T-helper 2 cell treated with Interferon-gamma antibody and Interleukin-4, amounts not matched to agents 5 μg/mL and 100 μg/mL, for 36 hours (primary cell): ENCODE measurements at places on chromosomes 5 and 9.
A peak's percentile ranks its signal among the peaks of the same experiment; 100 is the strongest.

- no peaks in the 10 kb centered on the region for H3K27me3 ChIP-seq
- H3K36me3 ChIP-seq, result peaks cover 1% of the 10 kb centered on the region
- DNase-seq, result peak; percentile 43
These were observed 343 bp downstream of the KIAA0825 start for GRCh38 chr5:94618029-94618492.

DNA sequence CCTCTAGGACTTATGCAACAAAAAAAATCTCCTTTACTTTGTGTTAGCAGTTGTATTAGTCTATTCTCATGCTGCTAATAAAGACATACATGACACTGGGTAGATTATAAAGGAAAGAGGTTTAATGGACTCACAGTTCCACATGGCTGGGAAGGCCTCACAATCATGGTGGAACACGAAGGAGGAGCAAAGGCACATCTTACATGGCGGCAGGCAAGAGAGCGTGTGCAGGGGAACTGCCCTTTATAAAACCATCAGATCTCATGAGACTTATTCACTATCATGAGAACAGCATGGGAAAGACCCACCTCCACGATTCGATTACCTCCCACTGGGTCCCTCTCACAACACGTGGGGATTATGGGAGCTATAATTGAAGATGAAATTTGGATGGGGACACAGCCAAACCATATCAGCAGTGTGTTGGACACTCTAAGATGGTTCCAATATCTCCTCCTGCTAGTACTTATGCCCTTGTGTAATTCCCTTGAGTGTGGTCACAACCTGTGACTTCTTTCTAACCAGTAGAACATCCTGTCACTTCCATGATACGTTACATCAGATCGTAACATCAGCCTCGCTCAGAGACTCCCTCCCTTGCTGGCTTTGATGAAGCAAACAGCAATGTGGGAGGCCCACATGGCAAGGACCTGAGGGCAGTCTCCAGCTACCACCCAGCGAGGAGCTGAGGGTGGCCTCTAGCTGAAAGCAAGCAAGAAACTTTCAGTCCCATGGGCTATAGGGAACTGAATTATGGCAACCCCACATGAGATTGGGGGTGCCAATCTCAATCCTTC is 113.5 kb upstream of the PITX1 start:
- H3K4me1 ChIP-seq, result no peaks in the 10 kb centered on the region
- H3K27me3 ChIP-seq, result peaks cover 4% of the 10 kb centered on the region
- no peak overlapping the region for H3K4me3 ChIP-seq
- no peak for DNase-seq
- no peak overlapping the region for H3K27ac ChIP-seq

GRCh38 chr5:140141241-140141640 is 15.5 kb downstream of the IGIP start:
- H3K36me3 ChIP-seq, result no peaks in the 10 kb centered on the region
- no peak overlapping the region for H3K4me3 ChIP-seq
- peaks cover 5% of the 10 kb centered on the region for H3K4me1 ChIP-seq
- H3K27ac ChIP-seq, result no peak overlapping the region
- no peak for DNase-seq

DNA sequence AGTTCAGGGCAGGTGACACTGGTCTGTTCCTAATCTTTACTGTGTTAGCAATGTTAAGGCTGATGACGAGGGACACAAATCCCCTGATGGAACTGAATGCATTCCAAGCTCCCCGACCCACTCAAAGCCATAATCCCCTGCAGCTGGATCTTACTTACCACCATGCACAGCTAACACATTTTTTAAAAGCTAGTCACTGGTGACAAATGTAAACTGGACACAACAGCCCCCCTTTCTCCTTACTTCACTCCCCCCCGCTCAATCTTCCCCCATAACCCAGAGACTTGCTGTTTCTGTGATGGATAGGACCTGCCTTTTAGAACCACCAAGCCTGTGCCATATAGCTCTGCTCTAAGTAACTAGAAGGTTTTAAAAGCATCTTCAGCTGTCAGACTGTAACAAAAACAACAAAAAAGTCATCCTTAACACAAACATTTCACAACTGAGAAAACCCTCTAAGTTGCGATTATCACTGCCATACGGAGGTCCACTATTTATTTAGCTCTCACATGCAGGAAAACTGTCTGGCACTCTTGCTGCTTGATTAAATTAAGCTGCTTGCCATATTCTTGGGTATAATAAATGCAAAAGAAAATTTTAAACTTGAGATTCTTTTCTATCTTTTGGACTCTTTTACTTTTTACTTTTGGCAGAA is 44.4 kb downstream of the BNC2 start:
- no peaks in the 10 kb centered on the region for H3K4me1 ChIP-seq
- no peak for DNase-seq
- H3K4me3 ChIP-seq, result no peak overlapping the region
- H3K27ac ChIP-seq, result no peak overlapping the region
- peaks cover 6% of the 10 kb centered on the region for H3K27me3 ChIP-seq

GRCh38 chr9:114722081-114722621 is 40.2 kb upstream of the TEX48 start:
- peaks cover 64% of the 10 kb centered on the region for H3K4me1 ChIP-seq
- H3K36me3 ChIP-seq, result peaks cover 20% of the 10 kb centered on the region
- H3K27me3 ChIP-seq, result peaks cover 10% of the 10 kb centered on the region
- H3K4me3 ChIP-seq, result no peak overlapping the region
- no peak overlapping the region for H3K27ac ChIP-seq

DNA sequence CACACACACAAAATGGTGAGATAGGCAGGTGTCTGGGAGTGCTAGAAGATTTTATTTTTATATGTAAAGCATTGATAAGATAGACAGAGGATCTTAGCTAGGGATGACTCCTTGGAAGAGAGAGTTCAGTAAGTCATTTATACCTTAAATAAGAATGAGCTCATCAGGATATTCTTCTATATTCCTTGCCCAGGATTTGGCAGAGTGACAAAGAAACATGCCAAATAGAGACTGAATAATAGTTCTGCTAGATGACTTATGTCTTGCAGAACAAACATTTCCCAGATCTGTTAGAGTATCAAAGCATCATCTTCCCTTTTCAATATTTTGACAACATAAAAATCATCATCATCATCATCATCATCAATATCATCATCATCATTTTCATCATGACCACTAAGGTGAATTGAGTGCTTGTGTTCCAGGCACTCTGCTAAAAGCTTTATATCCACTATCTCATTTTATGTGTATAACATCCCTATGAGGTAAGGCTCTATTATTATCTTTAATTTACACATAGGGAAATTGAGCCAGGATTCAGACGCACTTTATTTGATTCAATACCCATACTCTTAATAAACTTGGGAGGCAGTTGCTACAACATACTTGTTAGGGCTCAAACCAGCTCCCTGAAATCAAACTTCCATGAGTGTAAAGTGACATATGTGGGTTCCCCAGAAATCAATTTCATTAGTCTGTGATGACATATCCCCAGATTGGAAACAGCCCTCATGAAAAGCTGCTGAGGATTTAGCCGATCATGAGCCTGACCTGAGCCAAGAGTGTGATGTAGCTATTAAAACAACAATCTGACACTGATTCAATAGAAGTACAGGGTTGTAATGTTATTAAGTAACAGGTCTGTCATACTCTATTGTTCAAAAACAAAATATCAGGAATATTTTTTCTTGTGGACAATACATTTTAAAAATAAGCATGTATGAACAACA is 176.3 kb upstream of the SEMA6A start:
- no peak for DNase-seq
- no peak overlapping the region for H3K27ac ChIP-seq
- H3K27me3 ChIP-seq, result no peaks in the 10 kb centered on the region

- no peaks in the 10 kb centered on the region for H3K4me1 ChIP-seq
- no peaks in the 10 kb centered on the region for H3K36me3 ChIP-seq
- H3K27ac ChIP-seq, result no peak overlapping the region
- no peak overlapping the region for H3K4me3 ChIP-seq
These were observed 197.4 kb upstream of the ELL2 start for GRCh38 chr5:96159043-96159442.

DNA sequence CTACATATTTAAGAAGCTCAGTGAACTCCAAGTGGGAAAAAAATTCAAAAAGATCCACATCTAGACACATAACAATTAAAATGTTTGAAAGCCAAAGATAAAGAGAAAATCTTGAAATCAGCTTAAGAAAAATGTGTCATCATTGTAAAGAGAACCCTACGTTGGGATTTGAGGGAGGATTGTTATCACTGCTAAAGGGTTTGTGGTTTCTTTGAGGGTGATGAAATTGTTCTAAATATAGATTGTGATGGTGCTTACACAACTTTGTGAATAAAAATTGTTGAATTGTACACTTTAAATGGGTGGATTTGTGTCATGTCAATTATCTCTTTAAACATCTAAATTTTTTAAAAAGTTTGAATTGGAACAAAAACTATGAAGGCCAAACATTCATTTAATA is 92.2 kb upstream of the ADAMTS19 start:
- no peak for DNase-seq
- no peaks in the 10 kb centered on the region for H3K4me1 ChIP-seq
- no peaks in the 10 kb centered on the region for H3K27me3 ChIP-seq
- H3K36me3 ChIP-seq, result no peaks in the 10 kb centered on the region

DNA sequence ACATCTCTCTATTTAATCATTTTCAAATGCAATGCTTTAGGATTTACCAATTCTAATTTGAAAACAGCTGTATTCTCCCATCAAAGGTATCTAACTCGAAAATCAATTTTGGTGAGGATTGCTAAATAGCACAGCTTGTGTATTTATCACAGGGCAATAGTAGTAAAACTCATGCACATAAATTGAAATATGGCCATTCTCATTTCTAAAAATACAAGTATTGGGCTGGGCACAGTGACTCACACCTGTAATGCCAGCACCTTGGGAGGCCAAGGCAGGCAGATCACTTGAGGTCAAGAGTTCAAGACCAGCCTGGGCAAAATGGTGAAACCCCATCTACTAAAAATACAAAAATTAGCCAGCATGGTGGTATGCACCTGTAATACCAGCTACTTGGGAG is 164.8 kb upstream of the RASA1 start:
- H3K27me3 ChIP-seq, result no peaks in the 10 kb centered on the region
- peaks cover 3% of the 10 kb centered on the region for H3K36me3 ChIP-seq
- no peak for DNase-seq
- no peak overlapping the region for H3K27ac ChIP-seq
- H3K4me3 ChIP-seq, result no peak overlapping the region

- DNase-seq, result no peak
- no peak overlapping the region for H3K27ac ChIP-seq
- no peak overlapping the region for H3K4me3 ChIP-seq
- no peaks in the 10 kb centered on the region for H3K27me3 ChIP-seq
- no peaks in the 10 kb centered on the region for H3K4me1 ChIP-seq
These were observed 37.8 kb downstream of the RABGAP1 start for GRCh38 chr9:122978601-122979000.

- H3K4me3 ChIP-seq, result no peak overlapping the region
- DNase-seq, result no peak
- no peaks in the 10 kb centered on the region for H3K4me1 ChIP-seq
- no peaks in the 10 kb centered on the region for H3K36me3 ChIP-seq
These were observed 43.2 kb upstream of the ANKRD33B start for GRCh38 chr5:10520706-10521105.

- no peak overlapping the region for H3K27ac ChIP-seq
- DNase-seq, result no peak
- H3K4me3 ChIP-seq, result no peak overlapping the region
- H3K4me1 ChIP-seq, result peaks cover 25% of the 10 kb centered on the region
These were observed 44.0 kb upstream of the IER5L start for GRCh38 chr9:129221979-129222635.

GRCh38 chr9:33453286-33453860 is 6.0 kb upstream of the AQP3 start:
- H3K4me3 ChIP-seq, result no peak overlapping the region
- peaks cover 54% of the 10 kb centered on the region for H3K4me1 ChIP-seq
- no peaks in the 10 kb centered on the region for H3K27me3 ChIP-seq
- peak overlapping the region; percentile 64 for H3K27ac ChIP-seq

- no peaks in the 10 kb centered on the region for H3K36me3 ChIP-seq
- H3K4me1 ChIP-seq, result no peaks in the 10 kb centered on the region
- DNase-seq, result no peak
- no peaks in the 10 kb centered on the region for H3K27me3 ChIP-seq
These were observed 604.1 kb upstream of the TLE4 start for GRCh38 chr9:78967596-78968217.

DNA sequence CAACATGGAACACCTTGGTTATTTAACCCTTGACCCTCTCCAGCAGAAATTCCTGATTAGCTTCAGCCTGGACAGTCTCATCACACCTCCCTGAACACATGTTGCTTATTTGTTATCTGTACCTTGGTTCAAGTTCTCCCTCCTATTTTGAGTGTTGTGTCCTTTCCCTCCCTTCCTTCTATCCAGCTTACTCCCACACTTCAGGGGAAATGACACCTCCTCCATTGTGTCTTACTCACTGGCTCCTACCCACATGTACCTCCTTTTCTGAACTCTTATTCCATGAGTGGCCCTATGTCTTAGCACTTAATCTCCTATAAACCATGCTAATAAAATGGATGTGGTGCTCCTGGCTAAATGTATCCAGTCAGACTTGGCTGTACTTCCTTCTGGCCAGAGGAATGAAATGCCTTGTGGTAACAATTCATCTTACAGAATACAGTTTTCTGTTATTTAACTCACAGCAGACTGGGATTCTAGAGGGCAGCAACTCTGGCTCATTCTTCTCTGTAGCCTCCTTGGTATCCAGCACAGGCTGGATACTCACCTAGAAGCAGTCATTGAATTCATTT is 11.2 kb downstream of the LIX1 start:
- no peak overlapping the region for H3K27ac ChIP-seq
- H3K4me1 ChIP-seq, result peaks cover 19% of the 10 kb centered on the region
- H3K36me3 ChIP-seq, result no peaks in the 10 kb centered on the region

- peaks cover 6% of the 10 kb centered on the region for H3K27me3 ChIP-seq
- DNase-seq, result no peak
- H3K36me3 ChIP-seq, result no peaks in the 10 kb centered on the region
- H3K27ac ChIP-seq, result no peak overlapping the region
- no peaks in the 10 kb centered on the region for H3K4me1 ChIP-seq
These were observed 130.0 kb upstream of the MAP1B start for GRCh38 chr5:71977311-71977710.

DNA sequence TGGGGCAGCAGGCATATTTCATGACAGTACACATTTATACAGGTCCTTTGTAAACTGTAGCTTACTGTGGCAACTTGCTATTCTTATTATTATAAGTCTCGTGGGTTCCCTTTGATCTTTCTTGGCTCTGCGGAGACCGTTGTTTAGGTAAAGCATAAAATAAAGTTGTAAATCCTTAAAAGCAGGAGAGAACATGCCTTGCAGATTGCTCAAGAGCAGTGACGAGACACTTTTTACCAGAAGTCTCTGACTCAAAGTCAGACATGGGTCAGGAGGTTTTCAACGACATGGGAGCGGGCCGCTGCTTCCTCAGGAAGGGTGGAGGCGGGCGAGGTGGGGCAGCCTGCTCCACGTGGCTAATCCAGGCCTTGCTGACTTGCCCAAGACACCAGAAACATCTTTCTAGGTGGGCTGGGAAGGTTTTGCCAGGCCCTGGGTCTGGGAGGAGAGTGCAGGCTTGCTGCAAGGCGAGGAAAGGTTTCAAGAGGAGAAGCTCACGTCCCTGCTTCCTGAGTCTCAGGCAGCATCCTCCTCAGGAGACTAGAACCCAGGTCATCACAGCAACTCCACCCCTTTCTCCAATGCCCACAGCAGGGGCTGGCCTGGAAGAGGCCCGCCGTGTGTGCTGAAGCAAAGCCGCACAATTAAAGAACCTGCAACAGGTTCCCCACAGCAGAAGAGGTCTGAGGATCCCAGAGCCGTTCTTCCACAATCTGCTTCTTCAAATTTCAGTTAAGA is 6.5 kb downstream of the TBC1D2 start:
- no peak overlapping the region for H3K4me3 ChIP-seq
- peaks cover 17% of the 10 kb centered on the region for H3K4me1 ChIP-seq
- peaks cover under 1% of the 10 kb centered on the region for H3K27me3 ChIP-seq
- peaks cover 6% of the 10 kb centered on the region for H3K36me3 ChIP-seq

- DNase-seq, result peak; percentile 40
- no peak overlapping the region for H3K4me3 ChIP-seq
- H3K27ac ChIP-seq, result no peak overlapping the region
These were observed 35.3 kb downstream of the UBE2QL1 start for GRCh38 chr5:6483880-6484382.

GRCh38 chr9:73265876-73266275 is 114.2 kb downstream of the ANXA1 start:
- H3K4me1 ChIP-seq, result no peaks in the 10 kb centered on the region
- no peak for DNase-seq
- no peaks in the 10 kb centered on the region for H3K36me3 ChIP-seq
